C1 segment of cervical spinal cord (tissue), 14 donors: ENCODE measurements at places on chromosomes 2 and 18.

DNA sequence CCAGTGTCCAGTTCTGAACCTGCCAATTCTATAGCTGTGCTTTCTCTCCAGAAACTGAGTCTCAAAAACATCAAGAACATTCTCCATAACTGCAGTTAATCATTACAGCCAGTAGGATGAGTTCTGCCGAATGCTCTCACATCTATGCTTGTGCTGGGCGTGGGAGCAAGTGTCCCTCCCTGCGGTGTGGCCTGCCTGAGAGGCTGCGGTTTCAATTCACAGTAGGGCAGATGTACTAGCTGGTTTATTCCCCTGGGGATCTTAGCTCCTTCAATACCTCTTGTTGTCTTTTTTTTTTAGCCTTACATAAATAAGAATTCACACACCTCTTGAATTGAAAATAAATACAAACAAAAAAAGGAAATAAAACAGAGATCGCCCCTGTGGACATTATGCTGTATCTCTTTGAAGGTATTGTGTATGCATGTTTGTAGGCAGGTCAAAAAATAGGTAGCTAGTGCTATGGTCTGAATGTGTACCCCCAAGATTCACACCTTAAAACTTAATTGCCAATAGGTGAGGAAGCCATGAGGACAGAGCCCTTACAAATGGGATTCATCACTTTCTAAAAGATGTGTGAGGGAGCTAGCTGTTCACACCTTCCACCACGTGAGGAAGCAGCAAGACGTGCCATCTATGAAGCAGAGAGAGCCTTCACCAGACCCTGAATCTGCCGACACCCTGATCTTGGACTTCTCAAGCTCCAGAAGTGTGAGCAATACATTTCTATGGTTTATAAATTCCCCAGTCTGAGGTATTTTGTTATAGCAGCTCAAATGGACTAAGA is 74.3 kb downstream of the BCL2L11 start:
- DNase-seq: no peak

- no peak for DNase-seq
Observed at GRCh38 chr2:165274698-165275097, 35.5 kb downstream of the SCN2A start.

- DNase-seq: no peak
Observed at GRCh38 chr2:43084699-43085091, 141.7 kb downstream of the ZFP36L2 start.

- DNase-seq: no peak
Observed at GRCh38 chr2:120531863-120532600, 186.1 kb downstream of the INHBB start.

GRCh38 chr18:2994603-2995432 is 18.1 kb downstream of the LPIN2 start:
- DNase-seq: no peak

- no peak for DNase-seq
Observed at GRCh38 chr2:195899226-195899625, 169.4 kb downstream of the DNAH7 start.

DNA sequence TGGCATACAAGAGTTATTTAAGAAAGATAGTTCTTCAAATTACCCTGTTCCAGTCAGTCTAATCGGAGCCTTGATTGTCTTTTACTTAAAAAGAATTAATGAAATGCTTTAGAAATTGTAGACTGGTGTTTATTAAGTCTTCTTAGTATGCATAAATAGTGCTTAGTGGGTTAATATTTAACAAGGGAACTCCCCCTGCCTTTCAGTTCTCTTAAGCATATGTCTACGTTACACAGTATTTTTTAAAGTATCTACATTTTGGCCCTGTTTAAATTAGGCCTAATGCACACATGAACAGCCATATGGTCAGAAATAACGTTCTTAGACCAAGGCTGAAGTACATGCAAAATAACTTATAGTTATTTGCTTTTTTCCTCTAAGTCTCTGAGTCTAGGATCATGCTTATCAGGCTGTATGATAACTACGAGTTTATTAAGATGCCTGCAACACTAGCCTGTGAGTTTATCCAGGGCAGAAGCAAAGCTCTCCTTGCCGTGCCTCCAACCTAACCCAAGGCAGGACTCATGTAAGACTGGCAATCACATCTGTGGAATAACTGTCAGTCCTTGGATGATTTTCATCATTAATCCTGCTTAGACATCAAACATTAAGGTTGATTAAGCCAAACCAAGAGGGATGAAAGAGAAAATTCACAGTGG is 6.7 kb downstream of the BCL2 start:
- no peak for DNase-seq

- no peak for DNase-seq
Observed at GRCh38 chr2:178266445-178266844, 72.1 kb downstream of the OSBPL6 start.

- no peak for DNase-seq
Observed at GRCh38 chr2:39780825-39781600, 2.0 kb upstream of the THUMPD2 start.

GRCh38 chr2:174263997-174264396 is 15.7 kb upstream of the OLA1 start:
- DNase-seq: no peak

DNA sequence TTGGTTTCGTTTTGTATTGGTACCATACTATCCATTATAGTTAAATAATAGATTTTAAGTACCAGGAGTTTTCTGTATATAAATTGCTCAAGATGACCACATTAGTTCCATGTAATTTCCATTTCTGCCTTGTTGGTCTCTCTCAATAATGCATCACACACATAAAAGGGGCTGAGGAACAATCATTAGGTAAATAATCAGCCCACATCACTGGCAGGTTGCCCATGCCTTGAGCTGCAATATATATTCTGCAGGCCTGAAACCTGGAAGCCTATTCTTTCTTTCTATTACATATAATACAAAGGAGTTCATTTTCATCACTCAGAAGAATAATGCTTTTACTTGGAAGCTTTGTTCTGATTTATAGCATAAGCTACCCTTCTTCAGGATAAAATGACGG is 616.1 kb upstream of the PKDCC start:
- no peak for DNase-seq

GRCh38 chr2:102141011-102141943 is 1.3 kb upstream of the IL1R1 start:
- DNase-seq: no peak

DNA sequence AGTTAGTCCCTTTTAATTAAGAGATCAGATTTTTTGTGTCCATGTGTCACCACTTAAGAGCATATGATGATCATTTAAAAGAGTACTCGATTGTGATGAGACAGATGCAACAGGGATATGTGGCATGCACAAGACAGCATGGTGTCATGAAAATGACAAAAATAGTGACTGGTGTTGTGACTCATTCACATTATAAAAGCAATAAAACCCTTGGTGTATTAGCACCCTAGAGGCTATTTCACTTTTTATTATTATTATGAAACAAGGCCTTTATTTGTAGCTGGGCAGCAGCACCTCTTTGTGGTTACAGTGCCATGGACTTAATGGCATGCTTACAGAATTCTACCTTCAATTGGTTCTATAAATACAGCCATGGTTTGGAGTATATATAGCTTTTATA is 1296.0 kb upstream of the ZEB2 start:
- no peak for DNase-seq

- no peak for DNase-seq
Observed at GRCh38 chr2:167749016-167749415, 498.4 kb downstream of the STK39 start.

DNA sequence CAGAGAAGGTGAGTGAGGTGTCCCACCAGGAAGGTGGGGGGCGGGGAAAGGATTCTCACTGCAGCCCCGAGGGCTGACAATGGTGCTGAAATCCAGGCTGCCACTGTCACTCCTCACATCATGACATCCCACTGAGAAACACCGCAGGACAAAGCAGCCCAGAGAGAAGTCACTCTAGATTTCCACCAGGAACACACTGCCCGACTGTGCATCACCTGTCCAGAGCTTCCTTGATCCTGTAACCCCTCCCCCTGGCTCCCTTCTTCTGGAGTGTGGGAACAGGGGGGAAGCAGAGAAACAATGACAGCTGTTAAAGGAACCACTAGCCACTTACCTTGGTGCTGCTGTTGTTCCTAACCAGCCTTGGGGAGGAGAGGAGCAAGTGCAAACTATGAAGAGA is 69.9 kb downstream of the MRO start:
- no peak for DNase-seq

GRCh38 chr2:86631846-86632485 is 8.3 kb upstream of the RNF103 start:
- no peak for DNase-seq

DNA sequence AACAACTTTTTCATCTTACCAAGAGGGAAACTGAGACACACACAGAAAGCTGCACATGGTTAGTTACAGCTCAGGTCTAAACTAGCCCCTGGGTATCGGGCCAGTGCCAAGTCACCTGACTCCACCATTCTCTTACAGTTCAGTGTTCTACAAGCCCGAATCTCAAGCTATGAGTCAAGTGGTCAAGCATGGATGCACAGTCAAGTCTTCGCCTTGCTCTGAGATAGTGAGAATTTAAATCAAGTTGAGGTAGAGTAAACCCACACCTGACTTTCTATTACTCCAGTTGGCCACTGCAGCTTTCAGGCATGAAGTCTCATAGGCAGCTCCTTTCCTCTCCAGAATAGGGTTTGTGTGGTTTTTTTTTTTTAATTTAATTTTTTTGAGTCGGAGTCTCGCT is 34.5 kb upstream of the ARL5A start:
- no peak for DNase-seq

DNA sequence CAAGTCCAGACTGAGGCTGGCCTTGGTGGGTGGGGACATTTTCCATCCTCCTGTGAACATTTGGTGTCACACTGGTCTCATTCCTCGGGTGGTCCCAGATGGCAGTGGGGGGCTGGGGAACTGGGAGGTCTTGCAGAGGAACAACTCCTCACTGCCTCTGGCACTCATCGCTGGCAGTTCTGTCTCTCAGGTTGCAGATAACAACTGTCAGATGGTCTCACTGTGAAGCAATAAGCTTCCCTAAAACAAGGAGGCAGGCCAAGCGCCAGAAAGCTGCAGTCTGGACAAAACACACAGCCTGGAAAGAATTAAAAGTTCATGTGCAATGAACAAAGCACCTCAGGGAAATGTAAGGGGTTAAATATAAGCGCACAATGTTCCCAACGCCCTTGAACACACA is 78.1 kb downstream of the IRS1 start:
- DNase-seq: no peak

GRCh38 chr2:24842081-24843050 is 49.1 kb downstream of the CENPO start:
- DNase-seq: no peak

- no peak for DNase-seq
Observed at GRCh38 chr2:203164311-203164935, 74.4 kb upstream of the CYP20A1 start.

DNA sequence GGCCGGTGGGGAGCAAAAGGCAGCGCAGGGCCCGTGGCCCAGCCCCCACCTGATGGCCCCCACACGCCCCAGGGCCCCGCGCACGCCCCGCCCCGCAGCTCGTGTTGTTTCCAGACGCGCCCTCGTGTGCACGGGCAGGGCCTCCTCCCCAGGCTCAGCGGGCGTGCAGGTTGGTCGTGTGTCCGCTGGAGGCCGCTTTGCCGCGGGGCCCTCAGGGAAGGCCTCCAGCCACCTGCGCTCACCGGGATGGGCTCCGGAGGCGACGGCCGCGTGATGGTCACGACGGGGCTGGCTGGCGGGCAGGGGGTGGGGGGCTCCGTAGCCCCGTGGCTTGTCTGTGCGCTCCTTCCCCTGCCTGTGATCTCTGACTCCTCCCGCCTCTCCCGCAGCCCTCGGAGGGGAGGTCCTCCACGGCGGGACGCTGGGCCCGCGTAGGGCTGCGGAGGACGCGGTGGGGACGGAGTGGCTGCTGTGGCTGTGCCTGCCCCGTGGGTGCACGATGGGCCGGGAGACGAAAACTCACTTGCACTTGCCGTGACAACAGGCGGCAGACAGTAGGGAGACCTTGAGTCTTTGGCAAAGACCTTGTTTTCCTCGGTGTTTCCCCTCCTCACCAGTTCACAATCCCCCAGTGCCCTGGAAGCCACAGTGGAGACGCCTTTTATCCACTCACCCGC is 67.1 kb downstream of the RTP5 start:
- no peak for DNase-seq

DNA sequence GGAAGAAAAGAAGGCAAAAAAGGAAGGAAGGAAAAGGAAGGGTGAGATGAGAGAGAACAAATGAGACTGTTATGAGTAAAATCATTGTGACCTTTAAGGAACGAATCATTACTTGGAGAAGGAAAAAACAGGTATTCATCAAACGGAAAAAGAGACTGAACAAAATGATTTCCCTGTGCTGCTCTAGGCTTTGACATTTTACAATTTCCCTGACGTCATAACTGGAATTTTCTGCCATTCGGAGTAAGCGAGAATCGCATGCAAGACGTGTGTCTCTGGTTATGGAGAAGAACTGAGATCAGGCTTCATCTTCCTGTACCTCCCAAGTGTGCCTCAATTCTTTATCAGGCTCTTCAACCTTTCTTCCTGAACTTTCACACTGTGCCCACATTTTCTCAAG is 534.7 kb upstream of the KLHL29 start:
- no peak for DNase-seq

- no peak for DNase-seq
Observed at GRCh38 chr2:222375798-222376197, 48.5 kb upstream of the SGPP2 start.

- DNase-seq: no peak
Observed at GRCh38 chr2:170238776-170239175, 60.8 kb downstream of the MYO3B start.

- DNase-seq: no peak
Observed at GRCh38 chr18:61941948-61942471, 49.2 kb upstream of the RNF152 start.

DNA sequence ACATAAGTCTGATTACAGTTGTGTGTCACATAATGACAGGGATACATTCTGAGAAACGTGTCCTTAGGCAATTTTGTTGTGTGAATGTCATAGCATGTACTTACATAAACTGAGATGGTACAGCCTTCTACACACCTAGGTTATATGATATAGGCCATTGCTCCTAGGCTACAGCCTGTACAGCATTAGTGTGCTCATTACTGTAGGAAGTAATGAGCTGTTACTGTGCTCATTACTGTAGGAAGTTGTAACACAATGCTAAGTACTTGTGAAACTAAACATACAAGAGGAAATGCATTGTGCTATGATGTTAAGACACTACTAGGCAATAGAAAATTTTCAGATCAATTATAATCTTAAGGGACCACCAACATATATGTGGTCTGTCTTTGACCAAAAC is 72.8 kb downstream of the UPP2 start:
- DNase-seq: no peak

- no peak for DNase-seq
Observed at GRCh38 chr2:218394298-218395089, 5.2 kb upstream of the CTDSP1 start.

DNA sequence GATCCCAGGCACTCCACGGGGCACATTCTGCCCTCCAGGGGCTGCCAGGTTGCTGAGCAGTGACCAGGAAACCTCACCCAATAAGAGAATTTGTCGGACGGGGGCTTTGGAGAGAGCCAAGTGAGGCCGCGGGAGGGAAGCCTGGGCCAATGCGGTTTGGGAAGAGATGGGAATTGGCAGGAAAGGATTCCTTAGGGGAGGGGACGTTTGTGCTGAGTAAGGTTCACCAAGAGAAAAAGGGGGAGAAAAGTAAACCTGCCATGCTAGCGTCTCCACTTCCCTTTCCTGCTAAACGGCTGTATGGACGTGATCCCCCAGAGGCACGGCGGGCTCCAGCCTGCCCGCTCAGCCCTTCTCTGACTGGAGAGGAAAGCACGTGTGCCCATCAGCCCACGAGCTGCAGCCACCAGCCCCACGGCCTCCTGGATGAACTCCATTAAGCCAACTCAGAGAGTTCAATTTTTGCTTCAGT is 194.4 kb upstream of the ID2 start:
- DNase-seq: peak; percentile 73
